ENCODE measurements at places on chromosomes 13 and 19.

DNA sequence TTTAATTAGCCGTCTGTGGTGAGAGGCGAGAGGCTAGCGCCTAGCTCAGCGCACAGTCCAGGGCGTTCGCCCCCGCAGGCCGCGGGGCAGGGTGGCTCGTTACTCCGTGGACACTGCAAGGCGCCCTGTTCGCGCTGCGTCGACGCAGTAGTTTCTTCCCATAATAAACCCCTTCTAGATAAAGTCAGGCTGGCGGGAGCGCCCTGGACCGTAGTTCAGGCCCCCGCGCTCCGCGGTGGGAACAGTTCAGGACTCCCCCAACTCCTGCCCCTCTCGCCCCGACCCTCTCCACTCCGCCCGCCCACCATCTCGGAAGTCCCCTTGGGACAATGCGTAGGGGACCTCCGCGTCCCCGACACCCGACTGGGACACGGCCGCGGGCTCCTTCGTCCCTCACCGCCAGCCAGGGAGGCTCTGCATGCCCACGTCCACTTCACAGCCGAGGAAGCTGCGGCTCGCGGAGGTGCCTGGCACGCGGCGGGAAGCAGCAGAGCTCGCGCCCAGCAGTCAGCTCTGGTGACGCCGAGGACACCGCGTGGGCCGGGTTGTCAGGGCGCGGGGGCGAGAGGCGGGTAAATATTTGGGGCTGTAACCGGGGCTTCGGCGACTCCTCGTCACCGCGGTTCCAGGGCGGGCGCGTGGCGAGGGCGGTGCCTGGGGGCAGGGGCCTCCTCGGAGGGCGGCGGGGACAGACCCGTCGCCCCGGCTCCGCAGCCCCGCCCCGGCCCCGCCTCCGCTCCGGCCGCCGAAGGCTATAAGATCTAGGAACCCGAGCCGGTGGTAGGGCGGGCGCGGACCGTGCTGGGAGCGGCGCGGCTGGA, at the start of gene RGCC:
RGCC (plus strand) TSS at position 783 of the 821 bp plus-strand sequence. CDS start 158 bp downstream, outside the sequence.
- DNase-seq: peak; percentile 79

- no peak for DNase-seq
Observed at GRCh38 chr19:42360787-42361544, 29.1 kb downstream of the CNFN start.

- no peak for DNase-seq
Observed at GRCh38 chr13:44159633-44160279, 213.9 kb upstream of the SERP2 start.

DNA sequence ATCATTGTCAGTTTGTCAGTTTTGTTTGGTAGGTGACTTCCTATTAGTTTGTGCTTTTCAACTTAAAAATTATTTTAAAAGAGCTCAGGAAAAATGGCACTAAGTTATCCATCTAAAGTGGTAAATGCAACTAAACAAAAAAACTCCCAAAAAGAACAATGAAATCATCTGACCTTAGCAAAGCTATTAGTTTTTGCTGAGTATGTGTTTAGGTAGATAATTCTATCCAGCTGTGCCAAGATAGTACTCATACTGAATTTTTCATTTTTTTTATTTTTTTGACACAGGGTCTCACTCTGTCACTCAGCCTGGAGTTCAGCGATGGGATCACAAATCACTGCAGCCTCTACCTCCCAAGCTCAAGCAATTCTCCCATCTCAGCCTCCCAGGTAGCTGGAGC, 645.3 kb downstream of the TBC1D4 start:
- no peak for DNase-seq

- DNase-seq: no peak
Observed at GRCh38 chr13:31042049-31042448, 109.6 kb downstream of the TEX26 start.

- no peak for DNase-seq
Observed at GRCh38 chr13:31587698-31588266, 151.5 kb upstream of the RXFP2 start.

DNA sequence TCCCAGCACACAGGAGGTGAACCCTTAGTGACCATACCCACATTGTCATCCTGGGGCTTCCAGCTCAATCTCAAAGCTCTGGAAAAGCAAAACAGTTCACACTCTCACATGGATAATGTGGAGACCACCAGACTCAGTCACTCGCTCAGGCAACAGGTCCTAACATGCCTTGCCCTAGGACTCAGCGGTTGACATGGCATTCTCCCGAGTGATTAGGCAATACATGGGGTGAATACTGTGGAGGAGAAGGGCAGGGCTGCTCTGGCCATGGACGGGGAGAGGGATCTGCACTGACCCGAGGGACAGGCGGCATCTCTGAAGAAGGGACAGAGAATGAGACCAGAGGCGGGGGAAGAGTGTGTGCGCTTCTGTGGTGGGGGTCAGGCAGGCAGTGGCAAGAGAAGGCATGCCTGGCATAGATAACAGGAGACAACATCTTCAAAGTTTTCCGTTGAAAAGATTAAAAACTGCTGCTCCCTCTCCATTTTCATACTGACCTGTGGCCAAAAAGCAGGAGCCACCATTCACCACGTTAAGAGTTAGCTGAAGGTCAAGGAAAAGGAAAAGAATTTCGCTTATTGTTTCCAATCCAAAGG, 44.5 kb upstream of the EPHX3 start:
- no peak for DNase-seq
